Activated CD8-positive, alpha-beta T cell treated with anti-CD3 and anti-CD28 coated beads for 36 hours (primary cell): ENCODE measurements at places on chromosomes 12 and 14. TPM values are rescaled to one million over a fixed set of nuclear protein-coding genes. Genes with fewer than 3 reads are reported as not detected.
A peak's percentile ranks its signal among the peaks of the same experiment; 100 is the strongest.

DNA sequence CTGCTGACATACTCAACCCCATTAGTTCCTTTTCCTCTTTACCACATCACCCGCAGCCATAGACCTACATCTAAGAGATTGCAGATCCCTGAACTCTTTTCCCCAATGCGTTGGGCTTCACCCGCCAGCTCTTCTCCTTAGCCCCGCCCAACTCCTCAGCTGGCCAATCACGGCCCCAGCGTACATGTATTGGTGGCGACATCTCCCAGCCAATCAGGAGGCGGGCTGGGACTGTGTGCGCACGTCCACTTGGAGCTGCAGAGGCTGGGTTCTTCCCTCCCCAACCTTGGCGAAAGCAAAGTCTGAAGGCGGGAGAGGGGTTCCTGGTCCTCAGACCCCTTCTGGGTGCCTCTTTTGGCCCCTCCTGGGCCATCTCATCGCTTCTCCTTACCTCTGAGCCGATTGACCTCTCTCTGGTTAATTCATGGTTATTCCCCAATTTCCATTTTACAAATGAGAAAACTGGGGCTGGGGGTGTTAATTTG lies 11.0 kb downstream of the PDE1B start:
- peak; percentile 95 for DNase-seq

DNA sequence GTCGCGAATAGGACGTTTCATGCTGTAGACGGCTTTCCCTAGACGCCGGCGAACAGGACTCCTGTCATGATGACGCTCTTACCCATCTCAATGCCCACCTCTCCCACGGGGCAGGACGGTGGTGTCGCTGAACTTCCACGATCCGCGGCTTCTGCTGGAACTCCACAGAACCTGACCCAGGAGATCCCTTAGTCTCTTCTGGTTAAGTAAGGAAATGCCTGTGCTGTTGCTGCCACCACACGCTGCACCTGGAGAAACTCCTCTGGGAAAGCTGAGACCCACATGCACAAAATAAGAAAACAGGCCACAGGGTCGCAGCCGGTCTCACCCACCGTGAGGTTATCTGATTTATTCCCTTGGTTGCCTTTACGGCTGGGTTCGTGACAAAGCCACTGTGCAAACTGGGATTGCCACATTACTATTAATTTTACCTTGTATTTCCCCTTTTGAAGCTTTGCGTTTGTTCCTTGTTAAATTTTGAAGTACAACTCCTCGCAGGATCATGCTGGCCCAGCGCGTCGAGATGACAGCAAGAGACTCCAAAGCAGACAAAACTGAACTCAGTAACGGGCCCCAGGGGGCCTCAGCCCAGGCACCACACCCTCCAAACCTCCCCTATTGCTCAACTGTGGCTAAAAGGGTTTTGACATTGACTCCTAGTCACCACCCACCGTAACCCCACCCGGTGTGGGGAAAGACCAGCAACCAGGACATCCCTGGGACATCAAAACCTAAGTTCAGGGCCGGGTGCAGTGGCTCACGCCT lies 9.2 kb upstream of the MMP17 start:
- DNase-seq: no peak

GRCh38 chr14:89219051-89219450 lies 198.0 kb downstream of the FOXN3 start:
- no peak for DNase-seq

TSPAN19 gene
- total RNA-seq: not detected

DBX2 gene
- not detected for total RNA-seq

KCNH5 gene
- total RNA-seq: not detected

ATG101 gene
- 25.6 TPM for total RNA-seq

TAPBPL gene
- 23.3 TPM for total RNA-seq
